ENCODE measurements at places on chromosomes 7 and 10. TPM values are rescaled to one million over a fixed set of nuclear protein-coding genes. Genes with fewer than 3 reads are reported as not detected.

DNA sequence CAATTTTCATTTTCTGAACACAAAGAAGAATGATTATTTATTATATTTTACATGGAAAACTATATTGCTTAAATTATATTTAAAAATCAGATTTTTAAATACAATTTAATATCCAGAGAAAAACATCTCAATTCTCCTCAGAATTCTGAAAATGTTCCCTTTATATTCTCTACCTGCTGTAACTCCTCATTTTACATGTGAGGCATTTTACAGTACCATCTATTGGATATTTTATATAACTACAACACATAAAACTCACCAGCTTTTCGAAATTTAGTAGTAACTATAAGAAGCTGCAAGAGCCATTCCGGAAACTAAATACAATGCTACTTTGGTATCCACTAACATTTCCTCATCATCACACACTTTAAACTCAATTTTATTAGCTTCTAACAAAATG is 264.6 kb downstream of the DGKB start:
- no peak for DNase-seq

DNA sequence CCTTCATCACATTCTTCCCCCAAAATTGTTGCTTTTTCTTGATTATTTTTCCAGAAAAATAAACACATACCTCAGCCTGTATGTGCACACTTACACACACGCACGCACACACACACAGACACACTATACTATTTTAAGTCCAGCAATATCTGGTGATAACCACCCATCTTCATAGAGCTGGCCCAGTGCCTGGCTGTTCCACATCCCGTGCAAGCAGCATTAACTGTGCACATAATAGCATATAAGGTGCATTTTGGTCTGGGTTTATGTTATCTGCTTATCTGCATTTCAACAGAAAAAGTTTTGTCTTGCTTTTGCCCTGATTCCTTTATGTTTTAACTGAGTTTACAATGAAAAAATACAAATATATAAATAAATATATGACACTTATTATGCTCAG is 143.1 kb upstream of the KLF6 start:
- no peak for DNase-seq

DNA sequence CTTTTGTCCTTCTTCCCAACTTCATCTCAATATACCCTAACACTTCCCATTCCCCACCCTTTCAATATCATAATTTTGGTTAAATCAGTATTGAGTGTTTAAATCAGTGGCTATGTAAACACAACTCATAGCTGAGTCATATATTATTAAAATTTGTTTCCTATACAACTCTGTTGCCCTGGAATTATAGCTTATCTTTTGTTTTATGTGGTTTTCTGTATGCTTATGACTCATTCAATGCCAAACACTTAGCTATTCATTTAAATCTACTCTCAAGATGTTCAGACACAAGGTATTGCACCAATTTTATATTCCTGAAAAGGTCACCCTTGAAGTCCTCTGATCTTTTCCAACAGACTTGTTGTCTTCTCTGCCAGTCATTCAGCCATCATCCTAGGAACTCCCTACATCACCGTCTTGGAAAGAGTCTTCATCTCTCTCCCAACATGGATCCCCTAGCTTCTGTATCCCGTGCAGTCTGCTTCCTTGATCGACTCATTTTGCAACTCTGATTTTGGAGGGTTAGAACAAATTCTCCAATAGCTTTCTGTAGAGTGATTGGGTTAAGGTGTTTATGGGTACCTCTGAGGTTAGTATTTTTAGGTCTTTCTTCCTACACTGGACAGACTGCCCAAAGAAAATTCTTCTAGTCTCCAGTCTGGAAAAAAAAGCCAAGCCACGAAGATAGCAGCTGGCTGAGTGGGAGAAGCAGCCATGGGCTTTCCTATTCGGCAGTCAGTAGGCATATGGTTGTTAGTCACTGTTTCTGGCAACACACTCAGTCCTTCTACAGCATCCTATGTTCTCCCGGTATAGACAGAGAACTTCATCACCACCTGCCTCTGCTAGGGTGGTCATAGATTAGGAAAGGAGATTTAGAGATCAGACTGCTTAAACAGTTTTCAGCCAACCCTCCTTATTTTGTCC is 102.1 kb downstream of the CRPPA start:
- no peak for DNase-seq

GRCh38 chr7:43018446-43018845 is 86.3 kb downstream of the MRPL32 start:
- no peak for DNase-seq

- peak; percentile 73 for DNase-seq
Measured at GRCh38 chr10:132458586-132459300, 61.7 kb downstream of the PWWP2B start.

The LIPN gene
- not detected for total RNA-seq

The HPS1 gene
- total RNA-seq: 16.0 TPM

The SPDYE9 gene
- not detected for total RNA-seq

The DIP2C gene
- 10.1 TPM for total RNA-seq
